Activated T-cell treated with anti-CD3 and anti-CD28 coated beads, Interleukin-2, amount 50 U/mL, for 1 hour (primary cell): ENCODE measurements at places on chromosomes 1 and 21.

DNA sequence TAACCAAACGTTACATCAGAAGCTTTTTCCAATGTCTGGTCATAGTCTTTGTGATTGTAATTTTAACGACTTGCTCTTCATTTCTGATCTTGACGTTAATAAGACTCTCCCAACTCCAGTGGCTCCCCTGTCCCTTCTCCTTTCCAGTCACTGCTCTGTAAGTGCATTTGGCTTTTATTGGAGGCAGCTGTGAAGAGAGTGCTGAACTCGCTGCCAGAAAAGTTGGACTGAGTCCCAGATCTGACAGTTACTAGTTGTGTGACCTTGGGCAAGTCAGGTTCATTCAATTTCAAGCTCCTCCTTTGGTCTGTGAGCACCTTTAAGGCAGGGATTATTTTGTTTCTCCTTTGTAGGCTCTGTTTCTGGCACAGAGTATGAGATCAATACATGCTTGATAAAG is 109.6 kb upstream of the TSPAN2 start:
- no peak for DNase-seq

DNA sequence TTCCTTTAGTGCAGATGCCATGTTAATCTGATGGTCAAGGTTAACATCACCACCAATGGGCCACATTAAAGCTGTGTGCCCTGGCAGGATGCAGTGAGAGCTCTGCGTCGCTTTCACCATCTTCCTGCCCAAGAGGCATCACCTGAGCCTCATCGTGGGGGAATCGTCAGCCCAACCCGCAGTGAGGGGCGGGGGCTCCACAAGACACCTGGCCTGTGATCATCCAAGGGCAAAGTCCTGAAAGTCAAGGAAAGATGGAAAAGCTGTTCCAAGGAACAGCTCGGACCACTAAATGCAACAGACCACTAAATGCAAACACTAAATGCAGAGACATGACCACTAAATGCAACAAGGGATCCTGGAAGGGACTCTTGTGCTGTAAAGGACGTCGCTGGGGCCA is 49.9 kb downstream of the WDR4 start:
- no peak for DNase-seq

DNA sequence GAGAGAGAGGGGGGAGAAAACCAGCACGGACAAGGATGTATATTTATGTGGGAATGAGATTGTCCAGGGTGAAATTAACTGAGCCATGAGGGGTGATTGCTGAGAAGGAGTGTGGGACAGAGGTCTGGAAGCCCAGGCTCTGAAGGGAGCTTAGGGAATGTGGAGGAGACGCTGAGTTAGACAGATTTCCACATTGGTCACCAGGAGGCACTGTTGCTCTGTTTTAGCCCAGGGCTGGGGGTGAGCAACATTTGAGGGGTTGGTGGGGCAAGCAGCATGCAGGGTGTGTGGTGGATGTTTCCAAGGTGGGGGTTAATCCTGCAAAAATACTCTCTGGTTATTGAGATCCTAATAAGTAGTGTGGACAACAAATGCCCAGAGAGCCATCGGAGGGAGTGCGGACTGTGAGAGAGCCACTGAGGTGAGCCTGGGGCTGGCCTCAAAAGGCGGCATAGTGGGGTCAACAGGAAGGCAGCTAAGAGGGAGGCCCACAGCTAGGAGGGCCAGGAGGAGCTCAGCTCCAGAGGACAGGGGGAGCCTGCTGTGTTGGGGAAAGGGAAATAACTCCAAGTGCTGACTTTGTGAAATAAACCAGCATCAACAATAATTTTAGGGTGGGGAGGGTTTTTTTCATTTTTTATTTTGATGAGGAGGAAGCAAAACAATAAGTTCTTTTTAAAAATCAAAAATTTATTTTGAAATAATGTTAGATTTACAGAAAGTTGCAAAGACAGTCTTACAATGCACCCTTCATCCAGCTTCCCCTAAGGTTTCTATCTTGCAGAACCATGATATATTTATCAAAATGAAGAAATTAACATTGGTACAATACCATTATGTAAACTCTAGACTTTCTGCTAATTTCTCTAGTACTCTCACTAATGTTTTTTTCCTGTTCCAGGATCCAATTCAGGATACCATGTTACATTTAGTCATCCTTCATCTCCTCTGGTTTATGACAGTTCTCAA is 82.8 kb upstream of the CD34 start:
- DNase-seq = no peak

DNA sequence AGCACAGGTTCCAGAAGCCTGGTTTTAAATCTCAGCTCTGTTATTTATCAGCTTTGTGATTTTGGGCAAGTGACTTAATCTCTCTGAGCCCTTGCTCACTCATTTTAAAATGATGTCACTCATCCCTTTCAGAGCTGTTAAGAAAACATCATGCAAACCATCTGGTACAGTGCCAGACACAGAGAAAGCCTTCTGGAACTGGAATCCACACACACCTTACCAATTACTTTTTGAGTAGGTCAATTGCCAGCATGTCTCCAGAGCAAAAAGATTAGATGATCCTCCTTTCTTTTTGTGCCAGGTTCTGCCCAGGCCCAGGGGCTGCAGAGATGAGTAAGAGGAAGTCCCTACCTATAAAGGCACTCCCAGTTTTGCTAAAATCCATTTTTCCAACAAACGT is 61.3 kb downstream of the ROR1 start:
- no peak for DNase-seq

DNA sequence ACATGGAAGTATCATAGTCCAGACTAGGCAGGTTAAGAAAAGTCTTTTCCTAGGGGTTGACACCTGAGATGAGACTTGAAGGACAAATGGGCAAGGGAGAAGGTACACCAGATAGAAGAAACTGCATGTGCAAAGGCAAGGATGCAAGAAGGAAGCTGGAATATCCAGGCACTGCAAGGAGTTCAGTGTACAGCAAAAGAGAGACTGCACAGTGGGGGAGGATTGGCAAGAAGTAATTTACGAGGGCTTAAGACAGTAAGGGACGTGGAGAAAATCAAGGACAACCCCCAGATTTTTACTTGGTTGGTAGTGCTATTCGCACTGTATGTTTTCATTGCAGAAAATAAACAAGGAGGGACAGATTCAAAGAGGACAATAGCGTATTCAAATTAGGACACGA is 58.5 kb downstream of the DNM3 start:
- DNase-seq = no peak

GRCh38 chr1:70003211-70003908 is 202.0 kb downstream of the LRRC40 start:
- DNase-seq = no peak

GRCh38 chr1:162710345-162710744 is 78.1 kb downstream of the DDR2 start:
- no peak for DNase-seq

DNA sequence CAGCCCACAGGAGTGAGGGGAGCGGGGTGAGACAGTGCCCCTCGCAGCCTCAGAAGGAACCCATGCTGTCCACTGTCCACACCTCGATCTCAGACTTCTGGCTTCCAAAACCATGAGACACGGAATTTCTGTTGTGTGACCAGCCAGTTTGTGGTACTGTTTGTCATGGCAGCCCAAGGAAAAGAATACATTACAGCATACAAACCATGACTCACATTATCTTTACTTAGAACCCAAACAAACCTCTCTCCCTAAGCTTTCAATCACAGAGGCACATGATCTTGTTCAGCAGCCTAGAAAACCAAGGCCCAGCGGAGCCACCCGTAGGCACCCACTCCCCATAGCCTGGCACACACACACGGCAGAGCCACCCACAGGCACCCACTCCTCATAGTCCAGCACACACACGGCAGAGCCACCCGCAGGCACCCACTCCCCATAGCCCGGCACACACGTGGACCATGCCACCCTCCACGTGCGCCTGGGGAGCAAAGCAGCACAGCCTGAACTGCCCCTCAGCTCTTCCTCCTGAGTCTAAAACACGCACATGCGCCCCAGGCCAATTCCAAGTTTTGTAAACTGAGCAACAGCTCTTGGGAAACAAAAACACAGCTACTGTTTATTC is 458 bp upstream of the KRTAP10-4 start:
- no peak for DNase-seq

- no peak for DNase-seq
These were observed 1.3 kb upstream of the RCOR3 start for GRCh38 chr1:211257826-211258225.

DNA sequence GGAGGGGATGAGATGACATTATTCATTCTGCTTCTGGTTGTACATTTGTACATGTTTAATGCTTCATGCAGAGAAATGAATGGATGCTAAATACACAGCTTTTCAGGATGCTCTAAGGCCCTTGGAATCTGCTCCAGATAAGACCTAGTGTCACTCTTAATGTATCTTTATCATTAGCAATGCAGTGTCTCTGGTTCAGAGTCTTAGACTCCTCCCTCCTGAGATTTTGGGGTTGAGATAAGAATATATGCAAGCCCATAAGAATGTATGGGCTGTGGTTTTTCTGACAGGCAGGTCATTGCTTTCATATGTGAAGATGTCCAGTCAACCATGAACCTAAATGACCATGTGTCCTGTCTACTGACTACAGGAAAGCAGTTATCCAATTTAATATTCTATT is 415.5 kb downstream of the RPS6KC1 start:
- no peak for DNase-seq

- no peak for DNase-seq
These were observed 11.9 kb downstream of the WASF2 start for GRCh38 chr1:27478098-27478497.

DNA sequence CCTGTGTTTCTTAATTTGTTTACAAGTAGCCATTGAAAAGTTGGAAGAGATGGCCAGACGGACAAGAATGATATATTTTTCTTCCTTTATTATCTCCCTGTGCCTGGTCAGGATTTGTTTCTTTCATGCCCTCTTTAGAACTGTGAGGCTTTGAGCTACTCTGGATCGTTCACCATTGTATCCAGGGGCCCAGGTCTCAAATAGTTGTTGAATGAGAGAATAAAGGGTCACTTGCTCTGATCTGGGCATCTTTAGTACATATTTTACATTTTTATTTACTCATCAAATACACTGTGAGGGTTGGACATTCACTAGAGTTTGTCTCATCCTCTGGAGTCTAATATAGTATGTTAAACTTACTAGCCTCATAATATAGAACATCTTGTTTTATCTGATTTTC is 48.7 kb downstream of the IVNS1ABP start:
- no peak for DNase-seq

DNA sequence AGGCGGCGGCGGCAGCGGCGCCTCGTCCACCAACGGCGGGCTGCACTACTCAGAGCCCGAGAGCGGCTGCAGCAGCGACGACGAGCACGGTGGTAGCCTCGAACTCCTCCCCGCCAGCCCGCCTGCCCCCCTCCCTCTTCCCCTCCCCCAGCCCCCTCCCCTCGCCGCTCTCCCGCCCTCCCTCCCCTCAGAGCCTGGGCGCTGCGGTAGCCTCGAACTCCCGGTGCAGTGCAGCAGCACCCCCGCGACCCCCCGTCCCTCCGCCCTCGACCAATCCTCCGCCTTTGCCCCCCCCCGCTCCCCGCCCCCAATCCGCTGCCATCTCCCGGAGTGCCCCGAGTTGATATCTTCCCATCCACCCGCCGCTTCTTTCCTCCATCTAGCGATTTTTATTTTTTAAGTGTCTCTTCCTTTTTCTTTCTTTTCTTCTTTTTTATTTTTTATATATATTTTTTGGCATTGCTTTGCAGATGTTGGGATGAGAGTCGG is 516 bp downstream of the RCOR3 start:
- no peak for DNase-seq

GRCh38 chr1:193156117-193156821 is 30.1 kb downstream of the B3GALT2 start:
- DNase-seq = no peak

DNA sequence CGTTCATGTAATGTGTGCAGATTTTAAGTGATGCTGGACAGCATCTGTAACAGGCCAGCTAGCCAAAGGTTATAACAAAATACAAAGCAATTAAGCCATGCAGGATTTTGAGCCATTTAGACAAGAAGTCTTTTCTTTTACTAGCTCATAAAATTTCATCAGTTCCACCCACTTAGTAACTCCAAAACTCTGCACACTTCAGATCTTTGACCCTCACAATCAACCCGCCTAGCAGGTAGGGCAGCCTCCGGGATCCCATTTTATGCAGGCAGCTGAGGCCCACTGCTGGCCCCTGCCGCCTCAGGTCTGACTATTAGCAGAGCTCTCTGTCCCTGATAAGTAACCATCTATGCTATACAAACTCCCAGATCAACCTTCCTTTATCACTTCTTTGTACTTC is 9.2 kb downstream of the LBR start:
- DNase-seq = no peak

GRCh38 chr1:155184835-155185782 is 11.5 kb downstream of the TRIM46 start:
- DNase-seq = no peak

GRCh38 chr1:91712981-91713841 is 172.7 kb downstream of the TGFBR3 start:
- no peak for DNase-seq

DNA sequence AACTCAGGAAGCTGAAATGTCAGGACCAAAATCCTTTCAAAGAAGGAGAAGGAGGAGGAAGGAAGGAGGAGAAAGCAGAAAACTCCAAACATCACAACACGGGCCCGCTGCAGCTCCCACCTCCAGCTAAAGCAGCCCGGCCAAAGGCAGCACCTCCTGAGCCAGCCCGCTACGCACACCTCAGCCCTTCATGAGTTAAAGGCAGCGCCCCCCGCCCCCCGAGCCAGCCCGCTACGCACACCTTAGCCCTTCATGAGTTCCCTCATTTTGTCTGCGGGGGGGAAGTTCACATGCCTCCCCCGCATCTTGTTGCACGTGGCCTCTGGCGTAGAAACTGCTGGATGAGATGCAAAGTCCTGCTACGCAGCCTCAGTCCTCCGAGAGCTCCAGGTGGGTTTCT is 90.7 kb upstream of the ARHGEF16 start:
- no peak for DNase-seq

DNA sequence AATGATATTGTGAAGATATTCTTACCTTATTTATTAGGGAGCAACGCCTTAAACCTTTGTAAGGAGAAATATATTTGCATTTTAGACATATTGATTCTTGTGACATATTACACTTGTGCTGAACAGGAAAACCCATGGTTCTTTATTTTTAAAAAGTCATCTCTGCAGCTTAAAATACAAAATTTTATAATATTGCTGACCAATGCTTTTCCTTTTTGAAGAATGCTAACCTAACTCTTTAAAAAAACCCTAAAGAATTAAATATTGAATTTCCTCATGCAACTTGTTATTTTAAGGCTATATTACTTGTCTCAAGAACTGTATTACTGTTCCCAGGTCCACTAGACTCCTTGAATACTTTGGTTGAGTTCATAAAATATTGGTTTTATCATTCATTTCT is 99.0 kb downstream of the NEK7 start:
- DNase-seq = no peak

- no peak for DNase-seq
These were observed 42.4 kb downstream of the SKI start for GRCh38 chr1:2270260-2271100.

- no peak for DNase-seq
These were observed 849.4 kb upstream of the ADAMTS5 start for GRCh38 chr21:27816301-27816700.

DNA sequence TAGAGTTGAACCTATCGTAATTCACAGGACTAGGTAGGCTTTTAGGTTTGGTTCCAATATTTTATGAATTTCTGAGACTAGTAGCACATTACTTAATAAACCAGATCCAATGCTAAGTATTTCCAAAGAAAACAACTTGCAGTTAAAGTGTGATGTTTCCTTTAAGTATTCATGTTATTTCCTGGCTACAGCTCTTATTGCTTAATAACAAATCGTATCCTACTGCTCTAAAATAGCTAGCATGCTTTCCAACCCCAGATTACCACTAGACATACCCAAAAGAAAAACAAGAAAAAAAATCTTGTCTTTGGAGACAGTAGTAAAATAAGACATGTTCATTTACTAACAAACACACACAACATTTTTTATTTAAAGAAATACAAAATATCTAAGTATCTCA is 898 bp downstream of the KRTAP27-1 start:
- DNase-seq = no peak

- no peak for DNase-seq
These were observed at the start of gene MSH4 for GRCh38 chr1:75796376-75797272. TSS of gene MSH4 (plus strand) at chr1:75796882. CDS start at chr1:75796986, 104 bp downstream.
